ENCODE measurements at places on chromosomes 4 and X. TPM values are rescaled to one million over a fixed set of nuclear protein-coding genes. Genes with fewer than 3 reads are reported as not detected.

- DNase-seq, result no peak
These were observed 130.5 kb upstream of the GPR101 start for GRCh38 chrX:137164329-137164728.

DNA sequence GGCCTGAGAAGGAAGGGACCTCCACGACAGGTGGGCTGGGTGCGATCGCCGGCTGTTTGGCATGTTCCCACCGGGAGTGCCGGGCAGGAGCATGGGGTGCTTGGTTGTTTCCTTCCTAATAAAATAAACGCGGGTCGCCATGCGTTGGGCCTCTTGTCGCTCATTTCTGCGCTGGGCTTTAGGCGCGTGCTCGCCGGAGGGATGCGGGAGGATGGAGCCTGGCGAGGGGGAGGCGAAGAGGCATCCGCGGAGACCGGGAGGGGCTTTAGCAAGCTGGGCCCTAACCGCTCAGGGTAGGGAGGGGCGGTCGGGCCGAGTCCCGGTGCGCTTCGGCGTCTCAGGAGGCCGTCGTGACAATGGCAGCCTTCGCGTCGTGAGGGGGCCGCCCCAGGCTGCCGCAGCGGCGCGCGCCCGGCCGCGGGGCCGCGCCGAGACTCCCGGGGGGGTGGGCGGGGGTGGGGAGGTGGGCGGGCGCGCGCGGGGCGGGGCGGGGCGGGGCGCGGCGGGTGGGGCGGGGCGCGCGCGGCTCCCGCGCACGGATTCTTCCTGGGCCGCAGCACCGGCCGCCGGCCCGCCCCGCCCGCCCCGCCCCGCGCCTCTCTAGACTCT is 476 bp upstream of the GDI1 start:
- DNase-seq, result peak; percentile 59

GRCh38 chrX:10158279-10159144 is 1.7 kb downstream of the CLCN4 start:
- no peak for DNase-seq

DNA sequence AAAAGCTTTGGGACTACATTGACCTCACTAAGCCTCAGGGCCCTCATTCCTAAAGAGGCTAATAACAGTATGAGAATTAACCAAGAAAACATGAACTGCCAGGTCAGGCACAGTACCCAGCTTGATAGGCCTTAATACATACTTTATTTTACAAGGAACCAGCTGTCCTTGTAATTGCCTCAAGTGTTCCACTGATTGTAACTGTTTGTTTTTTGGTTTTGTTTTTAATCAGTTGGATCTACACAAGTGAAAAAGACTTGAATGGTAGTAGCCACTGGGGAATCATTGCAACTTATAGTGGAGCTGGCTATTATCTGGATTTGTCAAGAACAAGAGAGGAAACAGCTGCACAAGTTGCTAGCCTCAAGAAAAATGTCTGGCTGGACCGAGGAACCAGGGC is 35.6 kb downstream of the PKD2 start:
- DNase-seq, result no peak

GRCh38 chrX:87896057-87896456 is 378.5 kb downstream of the KLHL4 start:
- no peak for DNase-seq

DNA sequence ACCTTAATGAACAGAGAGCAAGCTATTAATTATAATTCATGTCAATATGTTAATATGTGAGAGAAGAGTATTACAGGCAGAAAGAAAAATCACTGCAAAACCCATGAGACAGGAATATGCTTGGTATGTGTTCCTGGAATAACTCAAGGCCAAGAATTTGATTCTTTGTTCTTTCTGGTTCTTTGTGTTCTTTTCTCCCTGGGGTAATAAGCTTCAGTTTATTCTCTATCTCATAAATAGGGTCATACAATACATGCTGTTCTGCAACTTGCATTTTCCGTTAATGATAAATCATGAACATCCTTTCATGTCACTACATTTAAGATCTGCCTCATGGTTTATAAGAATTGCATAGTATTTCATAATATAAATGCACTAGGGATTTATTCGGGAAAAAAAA is 16.8 kb upstream of the THOC2 start:
- DNase-seq, result no peak

The HTRA3 gene
- total RNA-seq, result 18.6 TPM

DNA sequence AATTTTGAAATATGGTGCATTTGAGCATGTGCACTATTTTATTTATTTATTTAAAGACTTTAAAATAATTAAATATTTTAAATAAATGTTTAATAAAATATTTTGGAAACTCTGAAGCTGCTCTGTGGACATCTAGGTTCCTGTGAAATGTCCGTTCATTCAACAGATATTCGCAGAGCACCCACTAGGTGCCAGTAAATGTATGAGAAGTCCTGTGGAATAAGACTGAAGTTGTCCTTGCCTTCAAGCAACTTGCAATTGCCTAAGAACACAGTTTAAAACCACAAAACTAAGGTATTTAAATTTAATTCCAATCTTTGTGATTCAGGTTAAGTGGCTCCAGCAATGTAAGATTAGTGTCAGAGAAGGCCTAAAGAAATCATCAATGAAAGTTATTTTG is 306.7 kb downstream of the GBA3 start:
- DNase-seq, result no peak

All from lung (tissue), 17 donors.